ENCODE measurements at places on chromosomes 3 and 15.

DNA sequence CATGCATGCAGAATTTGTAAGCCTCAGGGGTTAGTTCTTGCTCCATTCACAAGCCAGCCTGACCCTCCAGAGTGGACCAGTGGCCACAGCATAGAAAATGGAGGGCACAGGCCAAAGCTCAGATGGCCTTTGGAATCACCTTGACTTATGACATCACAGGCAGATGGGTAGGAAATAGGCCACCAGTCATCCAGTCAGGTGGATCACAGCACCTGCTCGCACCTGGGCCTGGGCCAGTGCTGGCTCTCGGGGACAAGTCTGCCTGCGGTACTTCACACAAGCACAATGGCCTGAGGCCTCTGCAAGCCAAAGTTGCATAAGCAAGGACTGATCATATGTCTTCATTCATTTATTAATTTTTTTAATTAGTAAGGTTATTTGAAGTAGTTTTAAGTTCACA, 39.3 kb downstream of the PPCDC start:
- DNase-seq, result no peak

- DNase-seq, result no peak
These were observed 1.2 kb upstream of the STT3B start for GRCh38 chr3:31531452-31531991.

GRCh38 chr3:186990878-186991308, 60.6 kb downstream of the ST6GAL1 start:
- no peak for DNase-seq

GRCh38 chr15:95857124-95857757, 473.3 kb upstream of the NR2F2 start:
- DNase-seq, result no peak

DNA sequence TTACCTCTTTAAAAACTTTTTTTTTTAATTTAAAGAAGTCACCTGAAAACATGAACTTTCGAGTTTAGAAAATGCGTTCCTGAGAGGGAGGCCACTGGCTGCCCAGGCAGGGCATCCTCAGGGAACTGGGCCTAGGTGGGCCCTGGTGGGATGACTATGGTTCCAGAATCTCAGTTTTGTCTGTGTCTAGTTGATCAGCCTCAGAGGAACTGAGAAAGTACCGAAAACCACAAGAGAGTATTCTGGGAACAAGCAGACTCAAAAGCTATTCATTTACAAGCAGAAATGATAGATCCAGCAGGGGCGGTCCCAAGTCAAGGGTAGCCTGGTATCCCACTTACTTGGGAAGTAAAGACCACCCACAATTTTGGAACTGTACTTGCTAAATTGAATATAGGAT, 10.5 kb downstream of the WWTR1 start:
- no peak for DNase-seq

DNA sequence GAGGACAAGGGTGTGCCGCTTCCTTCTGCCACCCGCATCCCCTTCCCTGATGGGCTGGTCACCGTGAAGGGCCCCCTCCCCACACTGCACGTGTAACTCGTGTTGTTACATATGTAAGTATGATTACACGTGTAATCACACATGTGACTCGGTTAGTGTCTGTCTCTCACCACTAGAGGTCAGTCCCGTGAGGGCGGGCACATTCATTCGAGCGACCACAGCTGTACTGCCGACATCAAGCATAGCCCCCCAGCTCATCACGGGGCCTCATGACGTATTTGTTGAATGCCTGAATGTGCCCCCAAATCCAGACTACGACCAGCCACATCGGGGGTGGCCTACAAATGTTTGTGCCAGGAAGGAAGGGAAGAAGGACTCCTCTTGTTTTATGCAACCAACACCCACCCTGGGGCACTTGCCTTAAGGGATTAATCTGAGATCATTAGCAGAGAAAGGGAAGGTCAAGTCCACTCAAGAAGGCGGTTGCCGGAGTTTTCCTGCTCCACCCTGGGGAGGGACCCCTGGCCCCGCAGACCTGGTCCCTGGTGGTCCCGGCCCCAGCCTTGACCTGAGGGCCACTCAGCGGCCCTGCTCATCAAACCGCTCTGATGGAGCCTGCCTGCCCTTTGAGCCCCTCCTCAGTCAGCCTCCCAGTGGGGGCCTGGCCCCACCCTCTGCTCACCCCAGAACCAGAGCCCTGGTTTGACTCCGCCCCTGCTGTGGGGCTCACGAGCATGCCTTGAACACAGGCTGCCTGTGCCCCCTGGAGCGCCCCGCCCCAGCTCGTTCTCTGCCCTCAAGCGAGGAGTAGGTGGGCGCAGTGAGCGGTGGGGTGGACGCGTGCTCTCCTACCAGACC, 52.8 kb downstream of the RGMA start:
- peak; percentile 33 for DNase-seq

DNA sequence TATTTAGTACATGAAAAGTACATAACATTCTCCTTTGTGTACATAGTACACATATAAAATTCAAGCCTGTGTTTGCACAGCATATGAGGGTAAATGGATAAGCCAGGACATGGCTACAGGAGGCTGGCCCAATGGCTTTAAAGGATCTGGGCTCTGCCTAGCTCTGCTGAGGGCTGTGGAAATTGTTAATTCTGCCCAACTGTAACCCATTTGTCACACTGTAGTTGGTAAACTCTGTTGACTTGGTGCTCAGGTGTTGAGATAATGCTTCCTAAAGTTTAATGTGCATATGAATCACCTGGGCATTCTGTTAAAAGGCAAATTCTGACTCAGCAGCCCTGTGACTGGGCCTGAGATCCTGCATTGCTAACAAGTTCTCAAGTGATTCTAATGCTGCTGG, 196.5 kb upstream of the ZPLD1 start:
- no peak for DNase-seq

GRCh38 chr3:16328124-16328523, 63.1 kb downstream of the OXNAD1 start:
- no peak for DNase-seq

- DNase-seq, result no peak
These were observed 161.5 kb downstream of the FOXP1 start for GRCh38 chr3:71421820-71422566.

- DNase-seq, result no peak
These were observed 277 bp downstream of the FMN1 start for GRCh38 chr15:33194237-33194636.

GRCh38 chr3:2244137-2244536, 145.5 kb downstream of the CNTN4 start:
- DNase-seq, result no peak

GRCh38 chr3:177694316-177694715, 497.0 kb upstream of the TBL1XR1 start:
- DNase-seq, result no peak

GRCh38 chr3:189947948-189948723, 172.6 kb downstream of the P3H2 start:
- peak; percentile 37 for DNase-seq

All from COR-L47 (cell line).